Glutamatergic neuron (in vitro differentiated cells): ENCODE measurements at places on chromosomes 5 and 9.

- DNase-seq, result no peak
These were observed 4.1 kb upstream of the CLK4 start for GRCh38 chr5:178630951-178631350.

- DNase-seq, result no peak
These were observed 168.3 kb downstream of the GABBR2 start for GRCh38 chr9:98540476-98540875.

GRCh38 chr9:18343784-18344183 is 130.2 kb upstream of the ADAMTSL1 start:
- no peak for DNase-seq

GRCh38 chr9:86741311-86742208 is 205.7 kb downstream of the GAS1 start:
- DNase-seq, result no peak

- no peak for DNase-seq
These were observed 124.6 kb upstream of the MTAP start for GRCh38 chr9:21677834-21678233.

DNA sequence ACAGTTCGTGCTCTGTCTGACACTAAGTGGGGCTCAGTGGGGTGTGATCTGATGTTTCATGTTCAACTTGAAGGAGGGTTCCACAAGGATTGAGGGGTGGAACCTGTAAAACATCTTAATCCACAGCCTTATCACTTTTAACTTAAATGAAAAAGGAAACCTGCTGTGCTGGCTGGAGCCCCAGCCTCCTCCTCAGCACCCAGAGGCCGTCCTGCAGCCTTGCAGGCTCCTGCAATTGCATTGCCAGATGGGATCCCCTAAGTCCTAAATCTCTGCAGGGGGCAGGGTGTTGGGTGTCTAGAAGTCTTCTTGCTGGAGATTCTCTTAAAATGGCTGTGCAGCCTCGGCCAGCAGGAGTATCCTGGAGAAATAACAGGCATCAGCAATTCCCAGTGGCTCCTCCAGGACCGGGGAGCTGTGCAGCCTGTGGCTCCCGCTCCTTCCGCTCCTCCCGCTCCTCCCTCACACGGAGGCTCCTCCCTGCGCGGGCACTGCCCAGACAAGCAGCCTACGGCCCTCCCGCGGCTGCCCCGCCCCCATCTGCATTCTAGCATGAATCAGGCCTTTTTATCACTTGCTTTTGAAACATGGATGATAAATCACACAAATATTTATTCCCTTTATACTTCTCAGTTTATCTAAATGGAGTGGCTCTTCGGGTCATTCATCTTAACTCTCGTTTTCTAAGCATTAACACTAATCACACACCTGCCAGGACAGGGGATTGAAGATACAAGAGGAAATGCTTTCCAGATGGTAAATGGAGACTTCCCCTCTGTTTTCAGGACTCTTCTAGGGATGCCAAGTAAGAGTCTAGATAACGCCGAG is 131.0 kb downstream of the ADAMTS16 start:
- peak; percentile 28 for DNase-seq

DNA sequence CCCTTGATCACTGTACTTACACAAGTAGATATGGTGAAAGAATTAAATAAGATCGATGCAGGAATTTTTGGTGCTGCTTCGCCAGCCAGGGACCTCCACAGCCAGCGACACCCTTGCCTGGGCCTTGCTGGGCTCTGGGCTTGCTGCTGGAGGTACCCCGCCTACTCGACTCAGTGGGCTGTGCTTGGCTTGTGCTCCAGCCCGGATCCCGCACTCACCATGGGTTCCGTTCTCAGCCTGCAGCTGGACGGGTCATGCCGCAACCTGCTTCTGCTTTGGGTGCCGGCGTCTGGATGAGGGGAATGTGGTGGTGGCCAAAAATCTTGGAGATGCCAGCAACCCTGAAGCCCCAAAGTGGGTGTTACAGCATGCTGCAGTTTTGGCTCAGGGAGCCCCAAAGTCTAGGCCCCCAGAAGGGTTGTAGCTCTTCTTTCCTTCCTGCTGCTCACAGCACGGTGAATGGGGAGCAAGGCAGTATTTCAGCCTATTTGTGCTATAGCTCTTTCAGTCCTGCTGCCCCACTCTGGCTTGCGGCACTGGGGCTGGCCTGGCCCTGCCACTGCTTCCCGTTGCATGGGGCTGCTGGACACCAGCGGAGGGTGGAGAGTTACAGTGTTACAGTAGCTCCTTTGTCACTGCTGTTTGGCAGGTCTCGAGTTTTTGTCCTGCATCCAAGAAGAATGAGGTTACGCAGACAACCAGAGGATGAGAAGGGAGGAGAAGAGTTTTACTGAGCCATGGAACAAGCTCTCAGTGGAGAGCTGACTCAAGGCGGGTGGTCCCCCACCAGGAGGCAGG is 48.0 kb downstream of the TARS1 start:
- DNase-seq, result no peak

GRCh38 chr5:96626956-96627355 is 35.2 kb upstream of the CAST start:
- no peak for DNase-seq

DNA sequence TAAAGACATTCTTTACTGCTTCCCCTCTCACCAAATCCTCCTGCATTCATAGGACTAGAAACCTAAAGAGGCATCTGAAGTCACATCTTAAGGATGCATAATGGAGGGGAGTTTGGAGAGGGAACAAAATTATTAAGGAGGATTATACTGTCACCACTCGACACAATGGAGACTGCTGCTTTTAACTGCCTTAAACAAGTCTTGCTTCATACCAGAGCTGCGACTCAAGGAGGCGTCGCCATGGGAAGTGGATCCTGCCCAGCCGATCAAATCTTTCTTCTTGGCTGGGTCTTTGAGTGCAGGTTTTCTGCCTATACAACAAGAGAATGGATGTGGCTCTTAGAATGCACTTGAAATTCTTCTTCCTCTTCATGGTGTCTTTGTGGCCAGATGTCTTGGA is 66.7 kb upstream of the FOXE1 start:
- DNase-seq, result no peak

- DNase-seq, result no peak
These were observed 102.1 kb downstream of the COL23A1 start for GRCh38 chr5:178487911-178488600.

DNA sequence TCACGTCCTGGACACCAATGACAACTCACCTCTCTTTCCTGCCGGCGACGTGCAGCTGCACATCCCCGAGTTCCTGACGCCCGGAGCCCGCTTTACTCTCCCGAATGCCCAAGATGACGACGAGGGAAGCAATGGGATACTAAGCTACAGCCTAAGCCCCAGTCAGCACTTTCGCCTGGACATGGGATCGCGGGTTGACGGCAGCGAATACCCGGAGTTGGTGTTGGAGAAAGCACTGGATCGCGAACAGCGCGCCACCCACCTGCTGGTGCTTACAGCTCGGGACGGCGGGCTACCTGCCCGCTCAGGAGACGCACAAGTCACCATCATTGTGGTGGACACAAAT is 1.1 kb downstream of the PCDHAC1 start:
- no peak for DNase-seq

DNA sequence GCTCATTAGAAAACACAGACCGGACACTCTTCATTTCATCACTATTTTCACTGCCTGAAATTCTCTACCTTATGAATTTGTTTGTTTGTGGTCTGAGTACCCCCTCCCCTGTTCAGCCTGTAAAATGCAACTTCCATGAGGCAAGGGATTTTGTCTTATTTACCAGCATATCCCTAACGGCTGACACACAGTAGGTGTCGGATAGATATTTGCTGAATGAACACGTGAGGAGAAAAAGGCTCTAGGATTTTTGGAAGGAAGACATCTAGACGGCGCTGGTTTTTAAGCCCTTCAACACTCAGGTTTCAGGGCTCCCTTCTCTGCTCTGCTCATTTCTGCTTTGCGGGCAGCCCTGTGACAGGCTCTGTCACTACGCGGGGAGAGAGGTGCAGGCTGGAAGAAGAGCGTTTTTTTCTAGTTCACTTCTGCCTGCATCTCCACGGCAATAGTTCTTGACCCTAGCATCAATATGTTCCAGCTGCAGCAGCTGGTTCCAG is 41.0 kb downstream of the KCNMB1 start:
- DNase-seq, result no peak

- no peak for DNase-seq
These were observed 109.6 kb downstream of the ROR2 start for GRCh38 chr9:91840469-91840868.

GRCh38 chr9:27362447-27363210 is 65.7 kb upstream of the EQTN start:
- DNase-seq, result no peak

DNA sequence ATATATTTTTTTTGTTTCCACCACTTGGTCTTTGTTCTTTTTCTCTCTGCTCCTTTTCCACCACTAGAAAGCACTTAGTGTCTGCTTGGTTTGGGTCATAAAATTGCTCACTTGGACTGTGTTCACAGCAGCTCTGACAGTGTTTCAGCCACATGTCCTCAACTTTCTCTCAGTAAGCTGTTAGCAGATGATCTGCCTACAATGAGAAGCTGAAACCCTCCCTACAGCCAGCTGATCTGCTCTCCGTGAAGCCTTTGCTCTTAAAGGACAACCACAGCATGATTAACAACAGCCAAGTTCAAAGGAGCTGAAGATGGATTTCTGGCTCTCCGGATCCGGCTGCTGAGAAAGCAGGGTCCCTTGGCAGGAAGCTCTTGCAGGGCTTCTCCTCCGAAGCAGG is 31.6 kb downstream of the PRLR start:
- DNase-seq, result no peak

DNA sequence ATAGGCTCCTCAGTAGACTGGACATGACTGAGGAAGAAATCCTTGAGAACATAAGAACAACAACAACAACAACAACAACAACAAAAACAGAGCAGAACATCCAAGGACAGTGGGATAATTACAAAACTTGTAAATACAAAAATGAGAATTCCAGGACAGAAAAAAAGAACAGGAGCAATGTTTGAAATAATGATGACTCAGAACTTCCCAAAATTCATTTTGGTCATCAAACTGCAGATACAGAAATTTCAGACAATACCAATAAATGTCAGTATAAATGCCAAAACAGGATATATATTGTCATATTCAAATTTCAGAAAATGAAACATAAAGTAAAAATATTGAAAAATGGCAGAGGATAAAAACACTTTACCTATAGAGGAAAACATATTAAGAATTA is 259.0 kb downstream of the TRIM36 start:
- DNase-seq, result no peak

GRCh38 chr9:129958796-129959195 is 84.2 kb downstream of the FNBP1 start:
- no peak for DNase-seq

DNA sequence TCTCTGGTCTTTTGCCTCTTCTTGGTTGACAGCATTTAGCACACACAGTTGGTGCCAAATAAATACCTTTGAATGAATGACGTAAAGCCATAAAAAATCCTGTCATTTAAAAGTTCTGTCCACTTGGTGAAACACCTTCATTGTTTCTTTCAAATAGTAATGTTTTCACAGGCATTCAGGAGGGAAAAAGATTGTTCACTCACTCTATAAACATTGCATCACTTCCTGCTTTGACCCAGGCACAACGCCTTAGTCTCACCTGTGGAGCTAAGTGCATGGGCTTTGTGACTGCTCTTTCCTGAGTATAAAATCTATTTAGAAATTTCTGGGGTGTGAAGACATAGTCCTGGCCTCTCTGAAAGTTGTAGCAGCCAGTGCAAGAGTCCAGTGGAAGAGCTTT is 88.9 kb upstream of the CXCL14 start:
- no peak for DNase-seq

- no peak for DNase-seq
These were observed 241.6 kb upstream of the CD180 start for GRCh38 chr5:67437905-67438845.

DNA sequence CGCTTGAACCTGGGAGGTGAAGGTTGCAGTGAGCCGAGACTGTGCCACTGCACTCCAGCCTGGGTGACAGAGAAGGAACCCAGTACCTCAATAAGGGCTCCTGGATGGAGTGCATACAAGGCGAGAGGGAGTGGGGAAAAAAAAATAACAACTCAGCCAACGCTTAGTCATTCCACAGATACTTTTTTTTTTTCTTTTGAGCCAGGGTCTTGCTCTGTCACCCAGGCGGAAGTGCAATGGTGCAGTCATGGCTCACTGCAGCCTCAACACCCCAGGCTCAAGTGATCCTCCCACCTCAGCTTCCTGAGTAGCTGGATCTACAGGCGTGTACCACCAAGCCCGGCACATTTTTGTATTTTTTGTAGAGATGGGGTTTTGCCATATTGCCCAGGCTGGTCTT is 59.5 kb upstream of the GGTA1 start:
- no peak for DNase-seq

- no peak for DNase-seq
These were observed 17.8 kb downstream of the SNX24 start for GRCh38 chr5:122863240-122863639.

GRCh38 chr5:67173959-67174358 is 22.6 kb downstream of the CD180 start:
- no peak for DNase-seq

DNA sequence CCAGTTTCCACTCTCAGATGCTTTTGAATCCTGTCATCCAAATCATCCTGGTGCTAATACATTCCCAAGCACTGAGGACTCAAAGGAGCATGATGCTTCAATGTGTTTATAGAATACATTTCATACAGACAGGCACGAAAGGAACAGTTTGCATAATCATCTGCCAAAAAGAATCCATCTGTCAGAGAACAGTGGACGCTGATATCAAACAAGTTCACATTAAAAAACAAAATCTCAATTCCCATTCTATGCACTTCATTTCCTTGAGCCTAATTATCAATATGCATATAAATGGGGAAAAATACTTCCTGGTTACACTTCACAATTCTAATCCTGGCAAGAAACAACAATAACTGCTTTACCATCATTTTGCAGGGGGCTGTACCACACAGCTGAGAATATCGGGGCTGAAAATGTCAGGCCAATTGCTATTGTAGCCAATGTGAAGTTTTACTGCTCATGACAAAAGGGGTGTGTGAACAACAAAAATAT is 125.5 kb upstream of the FAM174A start:
- no peak for DNase-seq

DNA sequence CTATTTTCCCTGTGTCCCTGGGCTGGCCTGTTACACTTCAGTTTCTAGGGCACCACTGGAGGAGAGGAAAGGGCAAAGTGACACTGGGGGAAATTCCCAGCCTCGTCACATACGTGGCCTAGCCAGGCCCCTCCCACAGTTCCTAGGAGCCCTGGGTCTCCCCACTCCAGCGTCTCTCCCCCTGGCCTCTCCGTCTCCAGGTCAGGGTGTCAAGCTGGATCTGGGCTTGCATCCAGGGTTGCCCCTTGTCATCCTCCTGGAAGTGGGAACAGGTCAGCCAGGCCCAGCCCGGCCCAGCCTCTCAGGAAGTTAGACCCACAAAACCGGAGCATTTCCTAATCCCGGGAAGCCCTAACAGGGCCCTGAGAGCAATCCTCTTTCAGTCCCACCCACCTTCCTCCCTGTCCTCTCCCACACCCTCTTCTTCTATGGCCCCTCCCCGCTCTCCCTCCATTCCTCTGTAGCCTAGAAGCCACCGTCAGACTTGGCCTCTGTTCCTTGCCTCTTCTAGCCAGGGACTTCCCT is 4.7 kb upstream of the TNIP1 start:
- no peak for DNase-seq
